ENCODE measurements at places on chromosomes 1 and 21. TPM values are rescaled to one million over a fixed set of nuclear protein-coding genes. Genes with fewer than 3 reads are reported as not detected.

GRCh38 chr1:91751275-91751674 is 134.7 kb downstream of the TGFBR3 start:
- DNase-seq, result no peak

DNA sequence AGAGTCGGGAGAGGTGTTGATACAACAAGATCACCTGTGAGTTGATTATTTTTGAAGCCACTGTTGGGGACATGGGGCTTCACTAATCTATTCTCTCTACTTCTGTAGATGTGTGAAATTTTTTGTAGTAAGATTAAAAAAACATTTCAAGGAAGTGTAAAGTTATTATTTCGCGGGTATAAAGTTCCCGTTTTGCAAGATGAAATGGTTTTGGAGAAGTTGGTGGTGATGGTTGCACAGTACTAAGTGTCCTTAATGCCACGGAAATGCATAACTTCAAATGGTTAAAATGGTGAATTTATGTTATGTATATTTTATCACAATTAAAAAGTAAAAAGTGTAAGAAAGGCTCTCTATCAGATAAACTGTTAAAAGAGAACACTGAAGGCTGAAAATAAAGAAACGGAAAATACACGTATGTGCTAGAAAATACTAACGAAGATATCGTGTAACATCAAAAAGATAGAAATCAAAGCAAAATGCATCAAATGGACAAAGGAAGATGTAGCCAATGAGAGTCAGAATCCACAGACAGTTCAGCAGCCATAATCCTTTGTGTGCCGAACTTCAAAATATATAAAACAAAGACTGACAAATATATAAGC is 2.9 kb upstream of the ITGB2 start:
- DNase-seq, result no peak

- DNase-seq, result no peak
These were observed 200.3 kb downstream of the DSCAM start for GRCh38 chr21:40646651-40647050.

C1QB gene
- total RNA-seq, result 0.32 TPM

Data from HCT116 (cell line).